ENCODE measurements at places on chromosomes 7 and 10. TPM values are rescaled to one million over a fixed set of nuclear protein-coding genes. Genes with fewer than 3 reads are reported as not detected.
A peak's percentile ranks its signal among the peaks of the same experiment; 100 is the strongest.

GRCh38 chr10:69438536-69439349 is 12.5 kb upstream of the TSPAN15 start:
- DNase-seq = no peak

DNA sequence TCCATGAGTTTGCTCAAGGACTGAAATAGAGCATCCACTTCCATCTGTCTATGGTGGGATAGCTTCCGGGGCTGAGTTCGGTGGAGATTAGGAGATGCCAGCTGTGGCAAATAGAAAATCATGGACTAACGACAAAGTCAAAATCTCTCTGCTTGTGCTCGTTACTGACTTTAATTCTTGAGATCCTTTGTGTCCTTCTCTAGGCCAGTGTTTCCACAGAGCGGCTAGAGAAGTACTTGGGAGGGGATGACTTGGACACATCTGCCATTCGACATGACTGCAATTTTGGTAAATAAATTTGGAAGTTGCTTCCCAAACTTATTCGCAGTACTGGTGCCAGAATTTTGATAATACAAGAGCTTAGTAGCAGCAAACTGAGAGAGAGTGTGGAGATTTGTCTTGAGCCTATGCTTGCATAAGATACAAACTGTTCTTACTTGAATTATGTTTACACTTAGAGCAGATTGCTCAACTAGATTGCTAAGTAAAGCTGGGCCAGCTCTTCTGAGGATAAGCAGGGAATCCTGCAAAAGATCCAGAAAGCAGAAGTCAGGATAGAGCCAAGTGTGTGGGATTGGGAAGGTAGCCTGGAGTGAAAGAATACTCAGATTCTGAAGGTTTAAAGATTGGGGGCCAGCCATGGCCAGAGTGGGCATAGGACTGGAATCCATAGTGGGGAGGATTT is 27.6 kb downstream of the ABCC2 start:
- no peak for DNase-seq

- no peak for DNase-seq
Observed at GRCh38 chr7:15874774-15875173, 188.3 kb upstream of the MEOX2 start.

- DNase-seq = no peak
Observed at GRCh38 chr7:103149808-103150180, 895 bp upstream of the NAPEPLD start.

GRCh38 chr10:25698638-25699037 is 235.4 kb upstream of the MYO3A start:
- DNase-seq = no peak

Gene DYNC1I1
- 14.6 TPM for total RNA-seq

- no peak for DNase-seq
Observed at GRCh38 chr7:157238087-157238486, 98.7 kb upstream of the DNAJB6 start.

GRCh38 chr10:43421201-43421507 is 12.2 kb upstream of the HNRNPF start:
- no peak for DNase-seq

GRCh38 chr10:114258274-114258840 is 19.3 kb downstream of the VWA2 start:
- DNase-seq = no peak

Gene SEPHS1
- total RNA-seq = 44.7 TPM

DNA sequence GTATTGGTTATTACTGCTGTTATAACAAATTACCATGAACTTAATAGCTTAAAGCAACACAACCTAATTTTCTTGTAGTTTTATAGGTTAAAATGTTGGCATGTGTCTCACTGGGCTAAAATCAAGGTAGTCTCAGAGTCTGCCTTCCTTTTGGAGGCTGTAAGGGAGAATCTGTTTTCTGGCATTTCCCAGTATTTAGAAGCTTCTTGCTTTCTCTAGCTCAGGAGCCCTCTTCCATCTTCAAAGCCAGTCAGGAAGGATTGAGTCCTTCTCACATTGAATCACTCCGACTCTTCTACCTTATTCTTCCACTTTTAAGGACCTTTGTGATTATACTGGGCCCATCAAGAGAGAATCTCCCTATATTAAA is 156.2 kb downstream of the MBL2 start:
- DNase-seq = no peak

- no peak for DNase-seq
Observed at GRCh38 chr7:44969049-44969700, 9.6 kb downstream of the MYO1G start.

DNA sequence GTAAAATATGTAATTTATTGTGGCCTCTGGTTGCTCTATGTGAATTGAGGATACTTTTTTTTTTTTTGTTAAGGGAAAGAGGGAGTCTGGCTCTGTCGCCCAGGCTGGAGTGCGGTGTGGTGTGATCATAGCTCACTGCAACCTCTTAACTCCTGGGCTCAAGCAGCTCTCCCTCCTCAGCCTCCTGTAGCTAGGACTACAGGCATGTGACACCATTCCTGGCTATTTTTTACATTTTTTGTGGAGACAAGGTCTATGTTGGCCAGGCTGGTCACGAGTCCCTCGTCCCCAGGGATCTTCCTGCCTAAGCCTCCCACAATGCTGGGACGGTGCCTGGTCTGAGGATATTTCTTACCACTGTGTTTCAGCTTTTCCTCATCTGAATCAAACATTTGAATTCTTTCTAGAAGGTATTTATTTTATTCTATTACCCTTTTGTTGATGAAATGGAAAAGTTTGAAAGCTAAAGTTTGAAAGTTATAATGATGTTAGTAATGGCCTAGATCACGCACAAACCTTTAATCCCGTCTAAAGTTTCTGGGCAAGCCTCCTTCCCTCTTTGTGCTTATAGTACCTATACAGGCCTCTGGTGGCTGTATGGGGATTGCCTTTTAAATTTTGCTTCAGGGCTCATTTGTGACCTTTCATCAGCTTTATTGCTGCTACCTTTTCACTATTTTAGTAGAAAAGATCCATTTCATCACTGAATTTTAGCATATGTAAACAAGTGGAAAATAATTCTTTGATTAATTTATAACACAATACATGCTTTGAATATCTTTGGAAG is 2.0 kb downstream of the IFRD1 start:
- no peak for DNase-seq

Gene PIK3CG
- total RNA-seq = 5.3 TPM

DNA sequence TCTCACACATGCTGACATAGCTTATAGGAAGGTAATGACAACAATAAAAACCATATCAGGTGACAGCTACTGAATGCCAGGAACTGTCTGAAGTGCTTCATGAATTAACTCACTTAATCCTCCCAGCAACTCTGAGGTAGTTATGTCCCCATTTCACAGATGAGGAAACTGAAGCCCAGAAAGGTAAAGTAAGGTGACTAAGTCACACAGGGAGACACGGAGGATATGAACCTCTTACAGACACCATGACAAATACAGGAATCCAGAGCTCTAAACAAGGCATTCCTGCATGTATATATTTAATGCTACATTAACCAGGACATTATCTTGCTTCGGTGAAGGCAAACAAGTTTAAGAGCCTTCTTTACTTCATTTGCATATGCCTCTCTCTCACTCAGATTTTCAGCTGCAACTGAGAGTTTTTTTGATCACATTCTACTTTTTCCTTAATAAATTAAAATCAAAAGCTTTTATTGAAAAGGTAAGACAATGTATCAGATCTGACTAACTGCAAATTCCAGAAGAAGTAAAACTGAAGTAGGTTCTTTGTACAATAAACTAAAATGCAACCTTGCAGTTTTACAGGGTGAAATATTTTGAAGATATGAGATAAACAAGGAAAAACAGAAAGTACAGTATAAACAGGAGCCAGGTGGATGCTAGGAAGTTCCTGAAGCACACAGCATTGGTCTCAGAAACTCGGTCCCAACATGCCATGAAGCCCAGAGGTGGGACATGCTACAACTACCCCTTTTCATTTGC is 79.5 kb downstream of the SGMS1 start:
- DNase-seq = no peak

GRCh38 chr10:89873055-89873454 is 171.7 kb downstream of the KIF20B start:
- DNase-seq = no peak

DNA sequence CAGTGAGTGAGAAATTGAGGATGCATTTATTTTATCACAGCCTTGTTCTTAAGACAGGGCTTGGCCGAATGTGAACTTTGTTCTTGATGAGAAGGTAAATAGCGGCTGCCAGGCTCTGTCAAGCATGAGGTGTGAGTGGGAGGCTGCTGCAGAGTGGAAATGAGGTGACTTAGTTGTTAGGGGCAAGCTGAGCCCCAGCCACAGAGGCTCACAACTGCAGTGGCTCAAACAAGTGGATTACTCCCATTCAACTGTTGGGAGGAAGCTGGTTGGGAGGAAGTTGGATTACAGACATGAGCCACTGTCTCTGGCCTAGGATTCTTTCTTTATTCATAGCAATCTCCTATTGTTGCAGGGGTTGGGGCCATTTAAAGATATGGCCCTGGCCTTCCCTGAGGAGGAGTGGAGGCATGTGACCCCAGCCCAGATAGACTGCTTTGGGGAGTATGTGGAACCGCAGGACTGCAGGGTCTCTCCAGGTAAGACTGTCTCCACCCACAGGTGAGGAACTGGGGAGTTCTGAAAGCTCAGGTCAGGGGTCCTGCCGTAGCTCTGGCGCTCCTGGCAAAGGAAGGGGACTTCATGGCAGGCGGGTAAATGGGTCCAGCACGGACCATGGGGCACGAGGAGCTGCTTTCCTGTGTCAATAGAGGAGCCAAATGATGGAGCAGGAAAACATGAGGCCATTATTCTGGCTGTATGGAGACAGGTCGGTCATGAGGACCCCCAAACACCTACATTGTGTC is 7.1 kb downstream of the ZSCAN25 start:
- DNase-seq = no peak

DNA sequence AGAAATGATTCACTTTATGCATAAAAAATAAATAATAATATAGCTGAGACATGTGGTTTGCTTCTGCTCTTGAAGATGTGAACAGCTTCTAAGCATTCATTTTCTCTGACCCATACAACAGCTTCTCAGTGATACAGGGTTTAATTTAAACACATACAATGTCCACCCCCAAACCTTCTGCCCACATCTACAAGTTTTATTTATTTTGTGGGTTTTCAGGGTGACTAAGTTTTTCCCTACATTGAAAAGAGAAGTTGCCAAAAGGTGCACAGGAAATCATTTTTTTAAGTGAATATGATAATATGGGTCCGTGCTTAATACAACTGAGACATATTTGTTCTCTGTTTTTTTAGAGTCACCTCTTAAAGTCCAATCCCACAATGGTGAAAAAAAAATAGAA is 17.2 kb downstream of the INHBA start:
- no peak for DNase-seq

- DNase-seq = no peak
Observed at GRCh38 chr10:23818484-23818883, 379.6 kb downstream of the OTUD1 start.

GRCh38 chr10:128631801-128632241 is 505.6 kb upstream of the MKI67 start:
- DNase-seq = no peak

Gene HGF
- total RNA-seq = 20.9 TPM

Gene CARD11
- total RNA-seq = 52.3 TPM

- peak; percentile 62 for DNase-seq
Observed at GRCh38 chr7:17094963-17095574, 203.4 kb upstream of the AHR start.

GRCh38 chr7:1911571-1911970 is 241.5 kb downstream of the ELFN1 start:
- no peak for DNase-seq

DNA sequence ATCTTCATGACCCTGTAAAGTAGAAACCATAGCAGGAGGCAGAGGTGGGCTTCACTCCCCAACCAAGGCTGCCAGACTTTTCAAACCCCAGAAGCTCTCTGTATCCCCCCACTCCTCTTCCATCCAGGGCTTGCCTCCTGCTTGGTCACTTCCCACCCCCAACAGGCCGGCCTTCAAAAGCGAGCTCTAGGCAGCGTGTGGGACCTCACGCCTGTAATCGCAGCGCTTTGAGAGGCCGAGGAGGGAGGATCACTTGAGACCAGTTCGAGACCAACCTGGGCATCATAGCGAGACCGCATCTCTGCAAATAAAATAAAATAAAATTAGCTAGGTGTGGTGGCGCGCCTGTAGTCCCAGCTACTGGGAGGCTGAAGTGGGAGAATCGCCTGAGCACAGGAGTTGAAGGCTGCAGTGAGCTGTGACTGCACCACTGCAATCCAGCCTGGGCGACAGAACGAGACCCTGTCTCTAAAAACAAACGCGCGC is 743 bp upstream of the POR start:
- DNase-seq = peak; percentile 51

Gene MAT1A
- 0.75 TPM for total RNA-seq

- DNase-seq = no peak
Observed at GRCh38 chr7:129376778-129377700, 57.2 kb upstream of the STRIP2 start.

Gene TBX20
- total RNA-seq = not detected

DNA sequence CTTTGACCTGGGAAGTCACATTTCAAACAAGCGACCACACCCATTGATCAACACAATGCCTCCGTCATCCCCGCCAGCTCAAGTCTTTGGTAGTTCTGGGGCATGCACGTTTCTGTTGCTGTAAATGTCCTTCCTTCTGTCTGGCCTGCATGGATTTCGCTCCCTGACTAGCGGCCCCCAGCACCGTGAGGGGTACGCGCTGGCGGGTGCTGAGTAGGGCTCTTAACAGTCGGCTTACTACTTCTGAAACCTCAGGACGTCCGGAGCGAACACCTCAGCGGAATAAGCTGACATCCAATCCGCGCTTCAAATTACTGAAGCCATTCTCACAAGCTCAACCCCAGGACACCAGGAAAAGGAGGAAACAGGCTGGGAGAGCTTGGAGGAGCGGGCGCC is 505 bp downstream of the NUDCD3 start:
- peak; percentile 47 for DNase-seq

- DNase-seq = no peak
Observed at GRCh38 chr7:121513105-121513504, 117.0 kb upstream of the FAM3C start.

- no peak for DNase-seq
Observed at GRCh38 chr7:99465421-99465768, 572 bp downstream of the ATP5MF start.

DNA sequence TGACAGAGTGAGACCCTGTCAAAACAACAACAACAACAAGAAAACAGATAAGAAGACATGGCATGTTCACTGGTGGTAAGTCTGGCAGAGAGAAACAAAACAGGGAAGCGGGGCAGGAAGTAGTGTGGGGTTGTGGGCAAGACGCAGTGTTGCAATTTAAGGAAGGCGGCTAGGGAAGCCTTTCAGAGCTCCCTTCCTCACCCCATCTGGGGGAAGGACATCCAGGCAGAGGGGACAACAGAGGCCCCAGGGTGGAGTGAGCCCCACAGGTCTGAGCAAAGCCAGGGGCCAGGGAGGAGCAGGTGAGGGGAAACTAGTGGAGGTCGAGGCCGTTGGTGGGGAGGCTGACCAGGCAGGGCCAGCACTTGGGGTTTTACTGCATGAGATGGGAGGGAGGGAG is 16.8 kb downstream of the LAT2 start:
- no peak for DNase-seq

All from ureter (tissue), 1 donor.